ENCODE measurements at places on chromosomes 7 and 10. TPM values are rescaled to one million over a fixed set of nuclear protein-coding genes. Genes with fewer than 3 reads are reported as not detected.

The MYOF gene
- 1.4 TPM for total RNA-seq

The RSBN1L gene
- total RNA-seq = 32.6 TPM

The LLCFC1 gene
- total RNA-seq = not detected

The LMOD2 gene
- not detected for total RNA-seq

The SPAM1 gene
- total RNA-seq = not detected

The PLEKHS1 gene
- 0.15 TPM for total RNA-seq

The PPP1R9A gene
- not detected for total RNA-seq

DNA sequence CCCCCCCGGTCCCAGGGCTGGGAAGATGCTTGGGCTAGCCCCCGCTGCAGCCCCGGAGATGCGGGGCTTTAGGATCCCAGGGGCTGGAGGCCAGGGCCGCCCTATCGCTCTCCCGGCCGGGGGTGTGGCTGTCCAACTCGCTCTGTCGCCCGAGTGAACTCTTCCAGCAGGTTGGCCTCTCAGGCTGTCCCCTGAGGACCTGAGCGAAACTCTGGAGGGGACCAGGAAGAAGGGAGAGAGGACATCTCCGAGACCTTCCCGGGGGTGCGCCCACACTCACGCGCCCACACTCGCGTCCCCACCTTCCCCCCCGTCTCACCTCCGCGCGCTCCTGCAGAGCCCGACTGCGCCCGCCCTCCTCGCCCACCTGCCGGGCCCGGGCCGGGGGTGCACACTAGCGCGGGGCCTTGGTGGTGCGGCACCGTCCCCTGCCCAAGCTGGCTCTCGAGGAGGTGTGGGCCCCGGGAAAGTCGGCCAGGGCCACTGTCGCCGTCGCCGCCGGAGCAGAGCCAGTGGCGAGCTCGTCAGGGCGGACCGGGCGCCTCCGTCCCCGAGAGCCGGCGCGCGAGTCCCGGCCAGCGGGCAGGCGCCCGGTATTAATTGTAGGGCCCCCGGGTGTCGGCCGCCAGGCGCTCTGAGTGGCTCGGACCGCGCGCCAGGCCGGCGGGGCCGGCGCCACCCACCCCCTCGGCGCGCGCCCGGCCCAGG, 101.7 kb upstream of the SVIL start:
- no peak for DNase-seq

- DNase-seq = no peak
These were observed 29.4 kb upstream of the PPP1R9A start for GRCh38 chr7:94877731-94878670.

DNA sequence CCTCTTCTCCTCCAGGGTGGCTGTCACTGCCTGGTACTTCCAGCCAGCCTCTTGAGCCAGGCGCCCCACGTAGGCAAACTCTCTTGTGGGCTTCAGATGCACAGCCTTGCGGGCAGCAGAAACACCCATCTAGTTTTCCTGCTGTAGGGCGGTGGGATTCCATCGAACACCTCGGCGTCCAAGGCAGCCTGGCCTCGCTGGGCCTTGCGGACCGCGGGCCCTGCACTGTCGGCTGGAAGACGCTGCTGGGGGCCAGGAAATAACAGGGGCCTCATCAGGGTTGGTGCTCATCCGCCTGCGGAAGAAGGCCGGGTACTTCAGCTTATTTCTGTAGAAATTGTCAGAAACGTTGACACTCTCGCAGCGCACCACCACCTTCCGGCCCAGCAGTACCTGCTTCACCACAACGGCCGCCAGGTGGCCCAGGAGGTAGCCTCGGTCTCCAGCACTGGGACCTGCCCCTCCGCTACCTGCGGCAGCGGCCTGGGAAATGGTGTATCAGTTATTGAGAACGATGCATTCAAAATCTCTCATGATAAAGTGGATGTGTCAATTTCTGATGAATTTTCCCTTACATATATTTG, 61.1 kb downstream of the WDFY4 start:
- no peak for DNase-seq

DNA sequence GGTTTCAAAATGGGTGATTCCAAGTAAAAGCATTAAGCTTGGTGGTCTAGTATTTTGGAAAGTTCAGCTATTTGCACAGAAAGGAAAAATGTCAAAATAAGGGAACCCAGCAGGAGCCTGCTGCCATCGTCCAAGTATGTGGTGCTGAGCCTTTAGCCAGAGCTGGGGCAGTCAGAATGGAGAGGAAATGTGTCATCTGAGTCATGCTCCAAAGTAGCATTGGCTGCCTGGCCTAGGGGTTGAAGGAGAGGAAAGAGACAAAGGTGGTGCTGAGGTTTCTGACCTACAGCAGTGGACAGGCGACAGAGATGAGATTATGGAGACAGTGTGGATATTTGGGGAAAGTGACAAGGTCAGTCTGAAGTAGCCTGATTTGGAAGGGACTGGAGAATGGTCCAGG, 103.9 kb downstream of the PLCE1 start:
- DNase-seq = no peak

GRCh38 chr7:105439174-105439893, 50.6 kb upstream of the SRPK2 start:
- no peak for DNase-seq

- DNase-seq = no peak
These were observed 67.0 kb upstream of the CFAP46 start for GRCh38 chr10:133009218-133009950.

DNA sequence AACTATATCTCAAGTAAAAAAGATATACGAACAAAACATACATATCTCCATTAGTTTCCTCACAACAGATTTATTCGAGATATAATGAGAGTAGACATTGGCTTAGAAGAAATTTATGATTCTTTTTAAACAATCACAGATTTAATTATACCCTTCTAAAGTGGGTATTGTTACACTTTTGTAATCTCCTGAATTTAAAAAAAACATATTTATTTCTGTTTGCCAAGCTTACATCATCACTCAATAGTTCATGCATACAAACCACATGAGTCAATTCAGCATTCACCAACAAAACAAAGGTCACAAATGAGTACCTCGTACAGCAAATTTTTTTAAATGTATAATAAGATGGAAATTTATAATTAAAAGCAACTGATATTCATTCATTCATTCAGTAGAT, 17.6 kb downstream of the LRRN3 start:
- no peak for DNase-seq

GRCh38 chr10:59465088-59465487, 102.7 kb upstream of the FAM13C start:
- DNase-seq = no peak

GRCh38 chr7:18708204-18708603, 212.7 kb downstream of the HDAC9 start:
- DNase-seq = no peak

GRCh38 chr7:66198469-66198868, 6.7 kb upstream of the TPST1 start:
- no peak for DNase-seq

- DNase-seq = no peak
These were observed 139.4 kb upstream of the SHH start for GRCh38 chr7:155951554-155952158.
